ENCODE measurements at places on chromosomes 3 and 15.

DNA sequence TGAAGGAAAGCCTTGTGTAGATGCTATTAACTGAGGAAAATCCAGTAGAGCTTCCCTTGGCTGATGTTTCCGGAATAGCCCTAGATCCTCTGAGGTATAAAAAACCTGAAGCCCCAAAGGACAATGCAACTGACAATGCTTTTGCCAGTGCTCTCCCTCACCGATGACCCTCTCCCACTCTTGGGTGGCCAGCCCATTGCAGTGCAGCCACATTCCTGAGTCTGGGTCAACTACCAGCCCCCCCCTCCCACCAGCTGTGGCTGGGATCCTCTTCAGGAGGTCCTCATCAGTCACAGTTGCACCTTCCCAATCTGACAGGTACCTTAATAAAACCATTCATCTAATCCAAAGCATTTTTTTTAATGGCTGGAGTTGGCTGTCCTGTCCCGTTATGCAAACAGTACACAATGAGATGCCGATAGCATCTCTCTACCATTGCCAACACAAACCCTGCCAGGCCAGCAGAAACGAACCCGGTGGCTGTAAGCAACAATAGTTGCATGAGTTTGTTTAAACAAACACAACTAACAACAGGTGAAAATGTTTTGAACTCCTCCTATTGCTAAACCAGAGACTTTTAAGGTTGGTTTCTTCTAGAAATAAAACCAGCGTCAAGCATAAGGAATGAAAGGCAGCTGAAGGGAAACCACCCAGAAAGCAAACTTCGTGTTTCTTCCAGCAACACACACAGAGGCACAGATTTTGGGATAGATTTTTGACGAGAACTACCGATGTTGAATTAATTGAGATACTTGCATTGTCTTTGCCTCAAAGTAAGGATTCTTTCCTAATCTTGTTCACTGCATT is 128.3 kb upstream of the ARHGEF3 start:
- no peak for DNase-seq

DNA sequence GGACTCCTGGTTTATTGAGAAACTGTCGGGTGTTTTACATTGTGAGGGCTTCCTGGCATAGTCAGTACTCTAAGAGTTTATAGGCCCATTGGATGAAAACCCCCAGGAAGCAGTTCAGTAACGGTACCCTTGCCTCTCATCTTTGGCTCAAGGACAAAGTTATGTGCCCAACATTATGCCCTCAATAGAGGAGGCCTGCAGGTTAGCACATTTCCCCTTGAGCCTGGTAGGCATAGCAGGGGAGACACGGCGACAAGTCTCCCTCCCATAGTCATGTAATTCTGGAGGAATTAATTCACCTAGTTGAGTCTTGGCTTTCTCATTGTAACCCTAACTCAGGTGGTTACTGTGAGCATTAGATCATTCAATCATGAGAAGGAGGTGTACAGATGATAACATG is 60.5 kb downstream of the GHSR start:
- no peak for DNase-seq

- DNase-seq = no peak
These were observed 19.0 kb downstream of the CGNL1 start for GRCh38 chr15:57395292-57395691.

DNA sequence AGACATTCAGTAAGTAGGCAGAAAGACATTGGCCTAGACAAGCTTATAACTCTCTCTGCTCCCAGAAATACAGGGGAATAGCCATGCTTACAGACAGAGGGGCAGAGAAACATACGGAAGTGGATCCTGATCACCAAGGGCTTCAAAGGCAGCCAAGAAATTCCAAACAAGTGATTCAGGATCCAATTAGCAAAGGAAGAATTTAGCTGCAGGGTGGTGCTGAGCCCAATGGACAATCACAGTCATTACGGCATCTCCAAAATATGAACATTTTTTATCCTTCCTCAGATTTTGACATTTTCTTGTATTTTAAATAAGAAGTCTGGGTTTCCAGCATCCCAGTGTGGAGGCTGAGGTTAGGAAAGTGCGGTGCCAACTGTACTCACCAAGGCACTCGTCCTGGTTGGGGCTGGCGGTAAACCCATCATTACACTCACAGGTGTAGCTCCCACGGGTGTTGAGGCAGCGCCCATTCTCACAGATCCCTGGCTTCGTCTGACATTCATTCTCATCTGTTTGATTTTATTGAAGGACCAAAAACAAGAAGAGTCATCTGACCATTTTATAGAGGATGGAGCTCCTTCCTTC is 96.8 kb downstream of the DUT start:
- DNase-seq = no peak

- DNase-seq = no peak
These were observed 38.5 kb upstream of the TNFAIP8L3 start for GRCh38 chr15:51133140-51133765.

GRCh38 chr3:141407825-141408224 is 39.5 kb downstream of the ZBTB38 start:
- no peak for DNase-seq

DNA sequence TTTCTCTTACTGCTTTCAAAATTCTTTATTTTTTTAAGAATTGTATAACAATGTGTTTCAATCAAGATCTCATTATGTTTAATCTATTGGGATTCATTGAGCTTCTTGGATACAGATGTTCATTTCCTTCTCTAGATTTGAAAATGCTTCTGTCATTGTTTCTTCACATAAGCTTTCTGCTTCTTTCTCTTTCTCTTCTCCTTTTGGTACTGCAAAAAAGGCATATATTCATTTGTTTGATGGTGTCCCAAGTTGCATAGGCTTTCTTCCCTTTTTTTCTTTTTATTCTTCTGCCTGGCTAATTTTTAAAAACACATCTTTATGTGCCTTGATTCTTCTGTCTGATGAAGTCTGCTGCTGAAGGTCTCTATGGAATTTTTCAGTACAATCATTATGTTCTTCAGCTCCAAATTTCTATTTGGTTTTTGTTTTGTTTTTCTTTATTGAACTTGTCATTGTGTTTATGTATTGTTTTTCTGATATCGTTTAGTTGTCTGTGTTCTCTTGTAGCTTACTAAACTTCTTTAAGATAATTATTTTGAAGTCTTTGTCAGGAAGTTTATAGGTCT is 88.9 kb downstream of the DTWD1 start:
- no peak for DNase-seq

DNA sequence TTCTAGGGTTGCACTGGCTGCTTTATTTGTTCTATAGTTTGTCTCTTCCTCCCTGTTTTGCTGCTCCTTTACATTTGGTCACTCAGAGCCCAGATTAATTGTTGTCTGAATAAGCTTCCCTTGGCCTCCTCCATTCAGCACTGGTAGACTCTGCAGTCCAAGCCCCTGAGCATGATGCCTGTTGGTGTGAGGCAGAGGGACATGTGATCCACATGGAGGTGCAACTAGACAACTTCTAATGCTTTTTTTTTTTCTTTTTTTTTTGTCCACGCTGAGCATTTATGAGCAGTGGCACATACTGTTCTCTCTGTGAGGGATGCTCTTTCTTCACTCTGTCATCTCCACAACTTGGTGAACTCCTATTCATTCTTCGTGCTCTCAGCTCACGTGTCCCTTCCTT is 167.3 kb upstream of the TBC1D5 start:
- no peak for DNase-seq

DNA sequence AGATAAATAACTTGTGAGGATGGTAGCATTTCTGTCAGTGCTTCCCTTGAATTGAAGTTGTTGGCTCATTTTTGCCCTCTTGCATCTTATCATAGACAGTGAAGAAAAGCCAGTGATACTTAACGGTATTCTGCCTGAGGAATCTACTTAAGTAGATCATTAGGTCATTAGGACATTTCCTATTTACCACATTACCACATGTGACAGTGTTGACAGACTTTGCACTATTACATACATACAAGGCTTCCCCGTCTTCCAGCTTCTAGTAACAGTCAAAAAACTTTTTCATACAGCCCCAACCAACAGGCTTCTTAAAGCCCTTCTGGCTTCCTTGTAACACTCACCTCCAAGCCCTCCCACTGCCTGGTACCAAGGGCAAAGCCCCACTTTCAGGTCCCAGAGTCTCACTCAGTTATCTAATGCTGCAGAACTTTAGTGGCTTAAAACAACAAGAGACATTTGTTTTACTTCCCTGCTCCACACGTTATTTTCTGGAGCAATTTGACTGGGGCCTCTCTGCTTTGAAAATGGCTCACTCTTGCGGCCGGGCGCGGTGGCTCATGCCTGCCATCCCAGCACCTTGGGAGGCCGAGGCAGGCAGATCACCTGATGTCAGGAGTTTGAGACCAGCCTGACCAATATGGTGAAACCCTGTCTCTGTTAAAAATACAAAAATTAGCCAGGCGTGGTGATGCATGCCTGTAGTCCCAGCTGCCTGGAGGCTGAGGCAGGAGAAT is 40.0 kb downstream of the ASB7 start:
- DNase-seq = no peak

GRCh38 chr15:27398631-27399161 is 427.7 kb downstream of the GABRG3 start:
- DNase-seq = no peak

- no peak for DNase-seq
These were observed 44.6 kb downstream of the PLCL2 start for GRCh38 chr3:16929311-16929710.

DNA sequence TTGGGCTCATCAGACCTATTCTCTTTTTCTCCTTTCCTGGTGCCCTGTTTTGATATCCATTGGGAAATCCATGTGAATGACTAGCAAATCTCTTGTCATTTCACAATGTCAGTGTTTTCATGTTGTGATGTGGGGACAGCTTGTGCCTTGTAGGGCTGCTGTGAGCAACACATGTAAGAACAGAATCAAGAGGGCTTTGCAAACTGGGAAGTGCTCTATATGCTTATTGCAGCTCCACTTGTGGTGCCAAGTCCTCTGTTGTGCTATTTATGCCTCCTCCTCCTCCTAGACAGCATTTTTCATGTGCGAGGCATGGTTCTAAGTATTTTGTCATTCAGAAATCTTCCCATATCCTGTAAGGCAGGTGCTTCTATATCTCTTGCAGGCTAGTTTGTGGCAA is 56.4 kb downstream of the ZNF621 start:
- no peak for DNase-seq

DNA sequence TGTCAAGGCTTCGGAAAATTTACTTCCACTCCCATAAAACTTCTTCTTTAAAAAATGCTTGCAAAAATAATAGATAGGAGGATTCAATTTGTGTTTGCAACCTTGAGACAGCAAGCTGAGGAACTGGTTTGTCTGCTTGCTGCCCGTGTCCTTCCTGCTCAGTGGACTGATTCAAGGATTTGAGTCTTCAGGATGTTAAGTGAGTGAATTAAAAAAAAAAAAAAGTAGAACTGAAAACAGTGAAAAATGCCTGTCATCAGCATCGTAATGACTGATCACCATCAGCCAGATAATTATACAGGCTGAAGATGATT is 453.7 kb downstream of the FGF12 start:
- DNase-seq = no peak

DNA sequence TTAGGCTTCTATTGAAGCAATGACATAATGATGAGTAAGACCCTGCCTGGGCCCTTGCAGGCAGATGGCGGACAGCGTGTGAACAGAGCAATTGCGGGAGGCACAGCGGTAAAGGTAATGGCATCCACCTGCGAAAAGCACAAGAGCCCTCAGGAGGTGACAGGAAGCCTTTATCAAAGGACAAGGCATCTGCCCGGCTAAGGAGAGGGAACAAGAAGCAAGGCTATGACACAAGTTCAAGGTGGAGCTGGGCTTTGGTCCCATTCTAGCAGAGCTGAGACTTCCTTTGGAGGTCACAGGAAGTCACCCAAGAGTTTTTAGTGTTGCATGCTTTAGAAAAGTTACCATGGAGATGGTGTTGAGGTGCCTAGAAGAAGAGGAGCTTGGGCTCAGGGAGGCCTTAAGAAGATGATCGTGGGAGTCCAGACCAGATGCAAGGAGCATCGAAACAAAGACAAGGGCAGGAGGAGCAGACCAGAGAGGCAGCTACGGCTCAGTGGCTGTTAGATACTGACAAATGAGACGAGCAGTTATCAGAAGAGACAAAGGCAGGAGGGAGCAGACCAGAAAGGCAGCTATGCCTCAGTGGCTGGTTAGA is 34.5 kb downstream of the OSBPL10 start:
- DNase-seq = no peak

DNA sequence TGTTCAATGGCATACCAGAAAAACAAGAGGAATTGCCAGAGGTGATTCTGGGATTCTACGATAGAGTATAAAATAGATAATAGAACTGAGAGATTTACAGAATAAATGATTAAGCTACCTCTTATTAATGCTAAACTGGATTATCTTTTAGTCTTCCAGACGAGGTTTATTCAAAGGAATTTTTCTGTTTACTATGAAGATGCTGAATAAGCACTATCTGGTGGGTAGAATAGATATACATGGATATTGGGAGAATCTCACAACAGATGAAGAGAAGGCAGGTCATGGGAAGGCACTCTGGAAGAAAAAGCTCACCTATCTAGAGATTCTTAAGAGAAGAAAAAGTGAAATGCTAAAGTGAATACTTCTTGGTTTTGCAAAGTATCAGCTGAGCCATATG is 11.2 kb downstream of the CIP2A start:
- no peak for DNase-seq

- DNase-seq = no peak
These were observed 22.7 kb downstream of the DHX30 start for GRCh38 chr3:47825590-47825989.

- DNase-seq = no peak
These were observed 56.5 kb downstream of the SLC7A14 start for GRCh38 chr3:170529346-170529745.

GRCh38 chr3:150736316-150736719 is 26.7 kb downstream of the SIAH2 start:
- DNase-seq = no peak

DNA sequence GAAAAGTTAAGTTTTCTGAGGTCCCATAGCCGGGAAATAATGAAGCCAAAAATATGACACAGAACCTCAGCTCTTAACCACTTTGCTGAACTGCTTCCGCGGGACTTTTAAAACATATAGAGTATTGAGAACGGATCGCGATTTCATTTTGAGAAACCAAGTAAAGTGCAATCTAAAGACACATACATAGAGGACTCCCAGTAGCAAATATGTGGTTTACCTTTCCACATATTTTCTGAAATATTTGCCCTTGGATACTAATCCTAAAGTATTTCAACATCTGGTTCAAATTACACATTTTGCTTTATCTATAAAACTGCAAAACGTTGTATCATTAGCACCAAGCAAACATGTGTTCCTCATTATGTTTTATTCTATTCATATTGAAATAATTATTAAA is 776.5 kb downstream of the ROBO2 start:
- no peak for DNase-seq

- no peak for DNase-seq
These were observed 273.2 kb upstream of the TOPAZ1 start for GRCh38 chr3:43968465-43968864.

- DNase-seq = no peak
These were observed 319.2 kb downstream of the ZNF621 start for GRCh38 chr3:40843851-40844548.

DNA sequence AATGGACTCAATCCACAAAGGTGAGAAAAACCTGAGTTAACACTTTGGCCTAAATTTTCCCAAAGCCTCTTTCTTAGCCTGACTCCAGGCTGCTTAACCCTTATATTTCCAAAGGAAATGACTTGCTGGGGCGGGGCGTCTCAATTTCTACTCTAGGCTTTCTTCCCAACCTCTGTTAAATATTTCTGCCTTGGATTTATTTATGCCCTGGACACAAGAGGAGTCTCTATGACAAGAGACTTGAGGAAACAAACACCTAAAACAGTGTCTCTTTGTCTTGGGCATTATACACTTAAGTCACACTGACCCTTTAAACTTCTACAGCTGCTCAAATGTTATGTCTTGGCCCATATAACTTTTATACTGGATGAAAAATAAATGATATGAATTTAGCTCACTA is 28.3 kb upstream of the AP4E1 start:
- no peak for DNase-seq
